Activated B cell treated with CpG ODN at 0.5 μM for 24 hours (primary cell): ENCODE measurements at places on chromosomes 4 and X. TPM values are rescaled to one million over a fixed set of nuclear protein-coding genes. Genes with fewer than 3 reads are reported as not detected.
A peak's percentile ranks its signal among the peaks of the same experiment; 100 is the strongest.

DNA sequence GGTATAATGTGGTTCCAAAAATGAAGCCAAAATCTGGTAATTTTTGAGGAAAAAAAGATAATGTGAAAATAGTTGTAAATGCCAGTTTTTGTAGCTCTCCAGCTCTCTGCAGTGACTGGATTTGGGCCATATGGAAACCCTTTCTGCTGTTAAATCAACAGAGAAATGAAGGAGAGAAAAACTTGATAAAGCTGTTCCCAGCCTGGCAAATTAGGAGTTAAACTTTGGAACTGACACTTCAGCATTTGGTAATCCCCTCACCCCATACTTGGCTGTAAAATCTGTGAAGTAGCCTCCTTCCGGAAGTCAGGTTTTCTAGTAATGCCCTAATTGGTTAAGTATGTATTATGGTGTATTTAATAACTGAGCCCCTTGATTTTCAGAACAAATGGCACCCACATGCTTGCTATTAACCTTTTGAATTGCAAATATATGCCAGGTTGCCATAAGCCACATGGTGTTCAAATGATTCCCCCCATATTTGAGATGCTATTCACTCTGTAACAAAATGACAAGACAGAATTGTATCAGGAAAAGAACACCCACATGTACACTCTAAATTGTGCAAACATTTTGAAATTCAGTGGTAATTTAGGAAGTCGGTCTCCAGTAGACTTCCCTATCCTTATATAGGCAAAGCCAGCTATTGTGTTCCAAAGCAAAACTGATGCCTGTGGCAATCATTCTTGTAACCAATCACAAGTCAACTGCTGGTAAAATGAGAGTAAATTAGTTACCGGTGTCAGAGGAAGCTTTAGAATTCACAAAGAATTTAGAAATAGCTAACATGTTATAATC lies 96.3 kb upstream of the ADAMTS3 start:
- no peak for DNase-seq

GRCh38 chr4:182074810-182075209 lies 168.4 kb upstream of the TENM3 start:
- DNase-seq: no peak

DNA sequence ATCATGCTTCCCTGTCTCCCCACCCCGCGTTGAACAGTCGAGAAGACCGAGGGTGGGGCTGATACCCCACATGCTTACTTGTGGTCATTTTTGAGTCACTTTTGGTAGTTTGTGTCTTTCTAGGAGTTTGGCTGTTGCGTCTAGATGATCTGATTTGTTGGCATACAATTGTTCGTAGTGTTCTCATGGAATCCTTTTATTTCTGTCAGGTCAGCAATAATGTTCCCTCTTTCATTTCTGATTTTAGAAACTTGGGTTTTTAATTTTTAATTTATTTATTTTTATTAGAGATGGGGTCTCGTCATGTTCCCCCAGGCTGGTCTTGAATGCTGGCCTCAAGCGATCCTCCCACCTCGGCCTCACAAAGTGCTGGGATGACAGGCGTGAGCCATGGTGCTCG lies 30.9 kb downstream of the SH3TC1 start:
- no peak for DNase-seq

GRCh38 chr4:148173397-148174017 lies 268.7 kb downstream of the NR3C2 start:
- no peak for DNase-seq

DNA sequence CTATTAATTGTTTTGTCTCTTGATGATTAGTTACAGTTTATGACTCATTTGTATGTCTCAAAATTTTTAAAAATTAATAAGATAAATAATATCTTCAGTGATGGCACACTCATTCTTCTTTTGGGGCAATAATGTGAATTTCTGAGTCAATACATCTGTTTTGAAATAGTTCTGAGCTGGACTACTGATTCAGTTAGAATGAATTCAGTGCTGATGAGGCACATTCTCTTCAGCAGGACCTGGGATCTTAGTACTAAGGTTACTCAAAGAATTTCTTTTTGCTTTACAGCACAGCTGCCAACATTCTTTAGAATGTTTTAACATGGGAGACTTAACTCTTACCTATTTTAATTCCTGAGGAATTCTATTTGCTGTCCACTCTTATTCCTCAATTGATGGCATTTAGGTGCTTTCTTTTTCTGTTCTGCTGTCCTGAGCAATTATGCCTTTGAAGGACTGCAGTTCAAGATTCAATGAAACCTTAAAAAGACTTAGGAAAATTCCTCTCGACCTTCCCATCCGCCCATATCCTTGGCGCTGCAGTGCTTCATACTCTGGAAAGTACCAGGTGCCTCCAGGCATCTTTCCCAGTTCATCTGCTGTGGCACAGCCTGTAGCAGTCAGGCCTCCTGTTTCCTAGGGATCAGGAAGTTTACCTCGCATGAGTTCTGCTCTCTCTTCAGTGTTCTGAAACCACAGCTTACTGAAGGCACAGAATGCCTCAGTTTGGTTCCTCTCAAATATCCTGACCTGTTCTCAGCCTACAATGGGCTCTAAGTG lies 213.7 kb downstream of the FSTL5 start:
- DNase-seq: no peak

DNA sequence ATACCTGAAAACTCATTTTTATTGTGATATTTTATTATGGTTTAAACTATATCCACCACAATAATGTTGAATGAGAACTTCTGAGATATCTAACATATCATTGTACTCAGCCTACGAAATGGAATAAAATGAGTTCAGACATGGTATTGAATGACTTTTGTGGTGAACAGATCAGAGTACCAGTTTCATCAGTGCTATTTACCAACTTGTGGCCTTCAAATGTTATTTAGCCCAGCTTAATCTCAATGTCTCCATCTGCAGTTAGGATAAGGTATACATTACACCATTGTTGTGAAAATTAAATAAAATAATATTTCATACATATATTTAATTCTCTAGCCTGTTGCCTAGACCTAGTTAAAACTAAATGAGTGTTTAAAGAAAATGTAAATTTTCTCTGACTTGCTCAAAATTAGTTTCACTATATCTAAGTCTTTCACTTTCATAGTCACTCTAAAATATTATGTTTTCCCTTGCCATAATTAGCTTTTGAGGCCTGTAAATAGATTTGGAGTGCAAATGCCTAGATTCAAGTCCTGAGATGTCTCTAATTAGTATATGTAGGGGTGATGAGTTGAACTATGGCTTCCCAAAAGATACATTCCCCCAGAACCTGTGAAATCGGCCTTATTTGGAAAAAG lies 594.2 kb downstream of the STPG2 start:
- DNase-seq: no peak

DNA sequence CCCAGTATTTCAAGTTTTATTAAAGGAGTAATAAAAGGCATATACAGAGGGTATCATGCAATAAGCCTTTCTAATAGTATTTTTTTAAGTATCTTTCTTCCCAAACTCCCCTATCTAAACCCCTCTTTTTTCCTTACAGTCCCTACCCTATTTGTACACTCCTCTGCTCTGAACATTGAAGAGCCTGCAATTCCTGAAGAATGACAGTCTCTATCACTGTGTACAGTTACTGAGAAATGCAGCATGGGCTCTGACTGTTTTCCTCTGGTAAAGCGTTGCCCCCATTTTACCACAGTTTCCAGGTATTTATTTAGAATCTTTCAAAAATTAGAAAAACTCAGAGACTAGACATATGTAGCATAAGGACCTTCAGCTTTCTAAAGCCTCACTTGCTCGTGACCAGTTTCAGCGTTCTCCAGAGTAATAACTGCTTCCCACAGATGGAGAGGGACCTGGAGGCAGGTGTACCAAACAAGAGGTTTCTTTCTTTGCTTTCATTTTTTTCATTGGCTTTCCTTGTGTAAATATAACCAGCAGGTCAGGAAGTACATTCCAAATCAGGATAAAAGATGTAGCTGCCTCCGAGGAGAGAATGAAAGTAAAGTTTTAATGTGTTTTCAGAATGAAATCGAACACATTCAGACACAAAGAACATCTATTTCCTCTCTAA lies 230.8 kb downstream of the CFAP299 start:
- DNase-seq: no peak

- DNase-seq: no peak
Observed at GRCh38 chr4:3802571-3803474, 36.6 kb downstream of the ADRA2C start.

- DNase-seq: no peak
Observed at GRCh38 chr4:138871555-138871875, 144.1 kb upstream of the NOCT start.

- no peak for DNase-seq
Observed at GRCh38 chrX:154317391-154317995, 21.9 kb downstream of the TKTL1 start.

DNA sequence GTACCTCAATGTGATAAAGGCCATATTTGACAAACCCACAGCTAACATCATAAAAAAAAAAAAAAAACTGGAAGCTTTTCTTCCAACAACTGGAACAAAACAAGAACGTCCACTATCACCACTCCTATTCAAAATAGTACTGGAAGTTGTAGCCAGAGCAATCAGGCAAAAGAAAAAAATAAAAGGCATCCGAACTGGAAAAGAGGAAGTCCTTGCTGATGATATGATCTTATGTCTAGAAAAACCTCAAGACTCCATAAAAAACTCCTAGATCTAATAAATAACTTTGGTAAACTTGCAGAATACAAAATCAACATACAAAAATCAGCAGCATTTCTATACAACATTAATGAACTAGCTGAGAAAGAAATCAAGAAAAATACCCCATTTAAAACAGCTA lies 134.3 kb downstream of the TEX11 start:
- no peak for DNase-seq

DNA sequence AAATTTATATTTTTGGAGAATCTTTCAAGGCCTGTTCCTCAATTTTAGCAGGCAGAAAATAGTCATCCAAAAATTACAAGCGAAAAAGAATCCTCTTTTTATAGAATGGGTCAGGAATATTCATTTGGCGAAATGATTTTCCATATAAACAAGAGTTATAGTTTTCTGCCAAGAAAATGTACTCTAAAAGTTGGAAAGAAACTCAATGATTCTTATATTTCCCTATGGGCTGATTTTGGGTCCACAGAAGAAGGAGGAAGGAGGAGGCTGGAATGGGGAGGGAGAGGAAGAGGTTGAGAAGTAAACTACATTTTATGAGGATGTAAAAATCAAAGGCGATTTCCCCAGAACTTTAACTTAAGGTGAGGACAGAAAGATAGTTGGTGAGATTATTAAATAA lies 159.3 kb downstream of the DCAF12L1 start:
- DNase-seq: no peak

DNA sequence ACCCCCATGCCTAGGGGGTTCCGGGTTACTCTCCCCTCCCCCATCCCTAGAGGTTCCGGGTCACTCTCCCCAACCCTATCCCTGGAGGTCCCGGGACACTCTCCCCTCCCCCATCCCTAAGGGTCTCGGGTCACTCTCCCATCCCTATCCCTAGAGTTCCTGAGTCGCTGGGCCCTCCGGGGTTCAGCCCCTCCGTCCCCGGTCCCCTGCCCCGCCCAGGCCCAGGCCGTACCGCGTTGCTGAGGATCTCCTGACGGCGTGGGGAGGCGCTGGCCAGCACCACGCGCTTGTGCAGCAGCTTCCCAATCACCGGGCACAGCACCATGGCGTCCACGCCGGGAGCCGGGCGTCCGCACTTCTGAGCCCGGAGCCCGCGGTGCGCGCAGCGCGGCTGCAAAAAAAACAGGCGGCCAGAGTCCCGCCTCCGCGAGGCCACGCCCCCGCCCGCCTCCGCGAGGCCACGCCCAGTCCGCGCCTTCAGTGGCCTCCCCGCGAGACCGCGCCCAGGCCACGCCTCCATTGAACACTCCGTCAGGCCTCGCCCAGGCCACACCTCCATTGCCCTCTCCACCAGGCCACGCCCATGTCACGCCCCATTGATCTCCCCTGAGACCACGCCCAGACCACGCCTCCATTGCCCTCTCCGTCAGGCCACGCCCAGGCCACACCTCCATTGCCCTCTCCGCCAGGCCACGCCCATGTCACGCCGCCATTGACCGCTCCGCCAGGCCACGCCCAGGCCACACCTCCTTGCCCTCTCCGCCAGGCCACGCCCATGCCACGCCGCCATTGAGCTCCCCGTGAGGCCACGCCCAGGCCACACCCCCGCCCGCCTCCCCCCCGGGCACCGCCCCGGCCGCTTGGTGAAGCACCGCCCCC lies at the start of gene ASMTL:
Gene ASMTL (minus strand): TSS at position 394 of the 879 bp plus-strand sequence. CDS start 69 bp downstream, at position 325.
- DNase-seq: peak; percentile 100

- no peak for DNase-seq
Observed at GRCh38 chr4:54155936-54156335, 56.0 kb downstream of the GSX2 start.

DNA sequence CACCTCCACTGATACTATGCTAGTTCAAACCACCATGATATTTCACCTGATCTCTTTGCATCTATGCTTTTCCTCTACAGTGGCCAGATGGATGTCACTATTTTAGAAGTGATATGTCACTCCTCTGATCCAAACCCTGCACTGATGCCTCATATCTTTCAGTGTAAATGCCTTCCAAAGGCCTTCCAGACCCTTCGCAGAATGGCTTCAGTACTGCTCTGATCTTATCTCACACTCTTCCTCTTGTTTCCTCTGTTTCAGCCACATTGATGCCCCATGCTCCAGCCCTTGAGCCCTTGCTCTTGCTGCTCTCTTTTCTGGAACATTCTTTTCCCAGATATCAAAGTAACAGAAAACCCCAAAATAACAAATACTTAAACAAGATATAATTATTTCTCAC lies 17.9 kb downstream of the MID1IP1 start:
- no peak for DNase-seq

IL9R gene
- total RNA-seq: 2.3 and 3.6 TPM in 2 replicates

CXCL5 gene
- not detected in 2 replicates for total RNA-seq

MAGEB10 gene
- total RNA-seq: not detected in 2 replicates

VSIG4 gene
- total RNA-seq: not detected in 2 replicates

RAB41 gene
- not detected in 2 replicates for total RNA-seq

CT45A2 gene
- not detected in 2 replicates for total RNA-seq

ARHGAP24 gene
- total RNA-seq: 155 and 231 TPM in 2 replicates
